Activated CD4-positive, alpha-beta T cell treated with anti-CD3 and anti-CD28 coated beads for 4 hours (primary cell): ENCODE measurements at places on chromosomes 5 and 9.

- no peak for DNase-seq
Observed at GRCh38 chr9:88804254-88804596, 187.0 kb upstream of the S1PR3 start.

- peak; percentile 52 for DNase-seq
Observed at GRCh38 chr5:154202379-154203260, 12.1 kb downstream of the GALNT10 start.

GRCh38 chr5:14715481-14715880 is 51.0 kb downstream of the OTULIN start:
- DNase-seq = no peak

DNA sequence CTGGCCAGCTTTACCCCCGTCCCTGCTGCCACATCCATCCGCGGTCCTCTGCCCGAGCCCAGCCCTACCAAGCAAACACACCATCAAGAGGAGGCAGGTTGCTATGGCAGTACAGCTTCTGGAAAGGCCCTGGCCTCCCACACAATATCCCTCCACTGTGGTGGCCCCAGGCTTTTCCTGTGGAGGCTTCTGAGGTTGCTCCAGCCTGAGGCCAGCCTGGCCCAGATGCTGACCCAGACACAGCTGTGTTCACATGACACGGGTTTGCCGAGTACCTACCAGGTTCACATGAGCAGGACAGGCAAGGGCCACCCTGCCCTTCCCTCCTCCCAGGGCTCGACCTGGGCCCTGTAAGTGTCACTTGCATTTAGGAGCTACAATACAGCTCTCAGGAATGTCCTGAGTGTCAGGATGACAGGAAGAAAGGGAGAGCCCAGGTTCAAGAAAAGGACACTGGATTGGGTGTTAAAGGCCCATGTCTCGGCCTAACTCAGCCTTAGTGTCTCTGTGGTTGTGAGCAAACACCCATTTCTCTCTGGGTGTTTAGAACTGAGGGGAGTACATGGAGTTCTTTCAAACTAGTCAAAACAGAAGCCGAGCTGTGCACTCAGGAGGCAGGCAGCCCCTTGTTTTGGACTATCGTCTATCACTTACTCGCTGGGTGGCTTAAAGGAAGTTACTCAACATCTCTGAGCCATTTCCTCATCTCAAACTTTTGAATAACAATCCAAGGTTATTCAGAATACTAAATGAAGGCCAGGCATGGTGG is 40.2 kb downstream of the NAIF1 start:
- DNase-seq = peak; percentile 38

GRCh38 chr5:77972469-77973252 is 196.5 kb upstream of the TBCA start:
- peak; percentile 6 for DNase-seq

DNA sequence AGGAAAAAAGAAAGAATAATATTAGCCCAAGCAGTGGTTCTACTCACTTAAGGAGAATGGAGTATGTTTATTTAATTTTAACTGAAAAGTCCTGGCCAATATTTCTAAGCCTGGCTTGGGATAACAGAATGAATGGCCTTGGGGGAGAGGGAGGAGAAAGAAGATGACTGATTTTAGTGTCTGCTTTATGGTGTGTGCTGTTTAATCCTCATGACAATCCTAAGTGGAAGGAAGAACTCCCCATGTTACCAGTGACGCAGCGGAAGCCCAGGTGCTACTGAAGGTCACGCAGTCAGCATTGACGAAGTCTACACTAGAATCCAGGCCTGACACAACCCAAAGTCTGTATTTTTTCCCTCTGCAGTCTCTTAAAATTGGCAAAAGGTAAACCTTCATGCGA is 50.5 kb downstream of the PALM2AKAP2 start:
- no peak for DNase-seq

DNA sequence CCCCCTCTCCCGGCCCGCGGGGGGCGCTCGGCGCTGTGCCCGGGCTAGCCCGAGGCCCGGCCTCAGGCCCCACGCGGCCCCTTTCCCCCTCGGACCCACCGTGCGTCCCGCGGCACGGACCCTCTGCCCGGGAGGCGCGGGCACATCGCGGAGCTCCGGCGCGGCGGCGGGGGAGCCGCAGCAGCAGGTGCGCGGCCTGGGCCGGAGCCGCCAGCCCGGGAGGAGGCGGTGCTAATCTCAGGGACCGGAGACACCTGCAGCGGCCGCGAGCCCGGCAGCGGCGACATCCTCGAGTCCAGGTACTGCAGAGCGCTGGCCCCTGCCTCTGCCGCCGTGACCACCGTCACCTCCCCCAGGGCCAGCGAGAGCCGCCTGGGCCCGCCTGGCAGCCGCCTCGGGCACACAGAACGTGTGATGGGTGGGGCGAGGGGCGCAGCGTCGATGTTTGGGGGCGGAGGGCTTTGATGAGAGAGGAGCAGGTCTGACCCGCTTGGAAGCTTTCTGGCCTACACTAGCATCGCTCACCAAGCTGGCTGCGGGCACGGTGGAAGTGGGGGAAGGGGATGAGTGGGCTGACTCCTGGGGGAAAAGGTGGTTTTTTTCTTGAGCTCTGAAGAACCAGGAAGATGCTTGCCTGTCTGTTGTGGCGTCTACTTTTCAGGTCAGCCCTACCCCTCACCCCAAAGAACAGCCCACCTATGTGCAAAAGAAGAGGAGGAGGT is 524 bp downstream of the CYFIP2 start:
- peak; percentile 51 for DNase-seq

DNA sequence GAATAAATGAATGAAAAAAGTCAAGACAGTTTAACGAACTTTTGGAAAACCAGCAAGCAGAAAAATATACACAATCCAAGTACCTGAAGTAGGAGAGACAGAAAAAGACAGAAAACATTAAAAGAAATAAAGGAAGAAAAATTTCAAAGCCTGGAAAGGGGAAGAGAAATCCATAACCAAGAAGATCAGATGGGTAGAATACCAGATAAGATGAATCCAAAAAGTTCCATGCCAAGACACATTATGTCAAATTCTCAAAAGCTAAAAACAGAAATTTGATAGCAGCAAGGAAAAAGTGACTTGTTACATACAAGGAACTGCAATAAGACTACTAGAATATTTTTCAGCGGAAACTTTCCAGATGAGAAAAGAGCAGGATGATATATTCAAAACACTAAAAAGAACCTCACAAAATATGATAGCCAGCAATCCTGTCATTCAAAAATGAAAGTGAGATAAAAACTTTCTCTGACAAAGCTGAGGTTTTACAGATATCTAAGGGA is 7.6 kb upstream of the ZNF300 start:
- no peak for DNase-seq

DNA sequence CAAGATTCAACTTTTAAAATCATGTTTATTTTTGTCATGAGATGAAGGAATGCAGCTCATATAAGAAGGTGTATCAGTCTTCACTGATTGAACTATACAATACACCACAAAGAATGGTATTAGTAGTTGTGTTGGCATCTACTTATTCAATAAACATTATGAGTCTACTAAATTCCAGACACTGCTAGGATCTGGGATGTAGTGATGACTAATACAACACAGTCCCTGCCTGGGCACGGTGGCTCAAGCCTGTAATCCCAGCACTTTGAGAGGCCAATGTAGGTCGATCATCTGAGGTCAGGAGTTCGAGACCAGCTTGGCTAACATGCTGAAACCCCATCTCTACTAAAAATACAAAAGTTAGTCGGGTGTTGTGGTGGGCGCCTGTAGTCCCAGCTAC is 171.4 kb upstream of the NFIB start:
- DNase-seq = no peak

- no peak for DNase-seq
Observed at GRCh38 chr9:126676685-126677143, 63.0 kb downstream of the LMX1B start.

DNA sequence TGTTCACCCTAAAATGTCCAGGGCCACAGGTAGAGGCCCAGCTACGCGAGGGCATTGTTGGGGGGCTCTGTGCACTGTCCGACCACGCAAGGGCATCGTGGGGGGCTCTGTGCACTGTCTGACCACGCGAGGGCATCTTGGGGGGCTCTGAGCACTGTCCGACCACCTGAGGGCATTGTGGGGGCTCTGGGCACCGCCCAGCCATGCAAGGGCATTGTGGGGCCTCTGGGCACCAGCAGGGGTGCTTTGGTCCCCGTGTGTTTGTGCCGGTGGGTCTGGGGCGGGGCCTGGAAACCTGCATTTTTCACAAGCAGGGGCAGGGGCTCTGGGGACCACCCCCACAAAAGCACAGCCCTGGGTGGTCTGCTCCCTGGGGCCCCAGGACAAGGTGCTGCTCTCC is 41.5 kb upstream of the RXRA start:
- no peak for DNase-seq

- DNase-seq = no peak
Observed at GRCh38 chr5:144144956-144145751, 25.3 kb downstream of the YIPF5 start.

DNA sequence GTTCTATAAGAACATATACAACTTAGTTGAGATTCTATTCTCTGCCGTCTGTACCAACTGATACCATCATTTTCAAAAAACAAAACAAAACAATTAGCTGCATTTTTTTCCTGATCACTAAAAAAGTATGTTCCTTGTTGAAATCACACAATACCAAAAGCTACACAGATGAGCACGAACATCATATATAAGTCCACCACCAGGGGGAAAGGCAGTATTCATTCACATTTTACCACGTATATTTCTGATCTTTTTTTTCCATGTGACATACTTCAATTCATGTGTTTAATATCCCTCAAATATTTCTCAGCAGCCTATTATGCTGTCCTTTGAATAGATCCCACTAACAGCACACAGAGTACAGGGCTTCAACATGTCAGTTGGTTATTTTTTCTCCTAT is 40.6 kb downstream of the IRX2 start:
- no peak for DNase-seq

GRCh38 chr9:135260221-135261180 is 173.0 kb downstream of the OLFM1 start:
- DNase-seq = no peak

GRCh38 chr9:132042324-132042723 is 37.3 kb downstream of the MED27 start:
- no peak for DNase-seq

DNA sequence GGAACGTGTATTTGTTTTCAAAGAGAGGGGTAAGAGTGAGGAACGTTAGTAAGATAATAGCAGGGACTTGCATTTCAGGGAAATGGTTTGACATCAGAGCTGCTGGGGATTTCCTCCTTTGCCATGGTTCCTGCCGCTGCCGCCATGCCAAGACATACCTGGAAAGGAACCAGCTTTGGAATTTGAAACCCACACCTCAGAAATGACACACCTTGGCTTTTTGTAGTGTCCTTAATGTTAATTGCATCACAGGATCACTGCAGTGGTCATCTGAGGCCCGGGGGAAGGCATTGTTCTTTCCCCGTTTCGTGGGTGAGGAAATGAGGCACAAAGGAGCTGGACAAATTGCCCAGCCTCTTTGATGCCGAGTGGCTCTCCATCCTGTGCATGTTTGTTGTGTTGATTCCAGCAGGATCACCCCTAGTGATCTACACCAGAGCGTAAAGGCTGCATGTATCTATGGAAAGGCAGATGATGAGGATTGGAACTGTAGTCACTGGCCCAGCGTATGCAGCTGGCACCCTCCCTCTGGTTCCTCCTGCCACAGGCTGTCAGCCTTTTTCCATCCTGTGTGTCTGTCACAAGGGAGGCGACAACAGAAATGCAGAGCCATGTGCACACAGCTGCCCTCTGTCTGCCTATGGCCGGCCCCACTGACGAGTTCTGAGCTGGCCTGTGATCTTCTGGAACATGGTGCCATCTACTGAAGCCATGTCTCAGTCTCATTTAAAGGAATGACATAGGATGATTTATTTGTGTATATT is 37.8 kb downstream of the SLC46A2 start:
- no peak for DNase-seq

- DNase-seq = no peak
Observed at GRCh38 chr5:96327722-96328121, 105.3 kb downstream of the PCSK1 start.

DNA sequence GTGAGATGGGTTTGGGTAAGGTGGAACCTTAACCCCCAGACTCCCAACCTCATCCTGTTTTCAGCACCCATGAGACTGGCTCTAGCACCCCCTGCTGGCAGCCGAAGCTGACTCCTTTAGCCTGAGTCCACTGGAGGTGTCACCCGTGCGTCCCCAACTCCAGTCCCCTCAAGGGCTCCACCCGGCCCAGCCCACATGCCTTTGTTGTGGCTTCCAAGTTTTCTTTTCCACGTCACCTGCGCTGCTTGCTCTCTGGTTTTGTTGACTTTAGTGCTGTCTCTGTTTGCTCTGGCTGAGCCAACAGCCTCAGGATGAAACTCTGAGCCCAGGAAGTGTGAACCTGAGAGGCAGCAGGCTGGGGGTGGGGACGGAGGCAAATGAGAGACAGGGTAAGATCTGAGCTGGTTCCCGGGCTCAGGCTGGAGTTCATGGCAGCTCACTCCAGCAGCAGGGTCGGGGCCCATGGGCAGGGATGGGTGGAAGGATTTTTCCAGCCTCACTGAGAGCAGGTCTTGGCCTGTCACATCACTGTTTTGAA is 13.2 kb upstream of the AQP7 start:
- DNase-seq = peak; percentile 82

DNA sequence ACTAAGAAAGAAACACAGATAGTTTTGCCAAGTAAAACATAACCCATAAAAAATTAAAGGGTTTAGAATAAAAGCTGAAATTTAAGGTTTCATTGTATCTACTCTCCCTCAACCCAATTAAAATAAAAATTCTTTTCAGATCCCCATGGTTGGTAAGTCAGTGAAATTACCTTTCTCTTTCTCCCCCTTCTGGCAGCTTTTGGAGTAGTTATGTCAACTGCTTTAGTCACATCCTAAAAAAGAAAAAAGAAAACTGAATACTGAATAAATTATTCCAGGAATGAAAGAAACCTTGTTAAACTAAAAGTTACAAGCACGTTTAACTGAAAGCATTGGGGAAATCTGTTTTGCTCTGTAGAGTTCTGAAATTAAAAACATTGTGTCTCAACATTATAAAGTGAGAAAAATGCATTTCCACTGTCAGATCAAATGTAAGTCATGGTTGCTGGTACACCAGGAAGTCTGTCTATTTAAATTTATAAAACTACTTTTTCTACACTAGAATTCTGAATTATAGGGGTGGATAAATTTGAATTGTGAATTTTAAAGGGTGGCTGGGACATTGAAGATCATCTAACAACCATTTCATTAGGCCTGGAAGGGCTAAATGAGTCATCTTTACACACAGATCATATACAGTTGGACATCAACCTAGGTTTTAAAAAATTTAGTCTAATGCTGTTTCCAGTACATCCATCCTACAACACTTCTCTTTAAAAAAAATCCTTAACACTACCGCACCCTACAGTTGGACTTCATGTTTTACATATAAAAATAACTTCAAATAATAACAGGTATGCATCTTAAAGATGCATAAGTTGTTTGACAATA is 24.7 kb downstream of the PSIP1 start:
- DNase-seq = no peak

DNA sequence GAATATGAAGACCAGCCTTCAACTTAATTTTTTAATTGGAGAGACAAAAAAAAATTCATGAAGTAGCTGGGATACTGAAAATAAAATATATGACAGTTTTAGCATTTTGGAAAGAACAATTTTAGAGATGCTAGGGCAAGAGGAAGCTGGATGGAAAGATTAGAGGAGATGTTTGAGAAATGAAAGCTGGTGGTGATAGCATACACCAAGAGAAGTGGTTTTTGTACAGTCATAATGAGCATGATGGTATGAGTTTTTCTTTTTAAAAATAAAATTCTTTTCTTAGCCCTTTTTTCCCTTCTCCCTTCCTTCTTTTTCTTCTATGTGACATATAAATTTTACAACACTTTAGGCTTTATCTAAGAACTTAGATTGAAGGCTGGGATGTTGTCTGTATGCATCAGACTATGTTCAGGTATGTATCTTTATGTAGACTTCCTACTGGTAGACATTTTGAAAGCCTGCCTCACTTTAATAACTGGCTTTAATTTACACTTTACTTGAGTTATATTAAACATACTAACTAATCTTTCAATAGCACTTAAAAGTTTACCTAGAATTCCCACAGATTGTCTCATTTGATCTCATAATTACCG is 522.5 kb downstream of the TLE4 start:
- no peak for DNase-seq
